CD4-positive, alpha-beta memory T cell (primary cell): ENCODE measurements at places on chromosomes 5 and 9. TPM values are rescaled to one million over a fixed set of nuclear protein-coding genes. Genes with fewer than 3 reads are reported as not detected.
A peak's percentile ranks its signal among the peaks of the same experiment; 100 is the strongest.

DNA sequence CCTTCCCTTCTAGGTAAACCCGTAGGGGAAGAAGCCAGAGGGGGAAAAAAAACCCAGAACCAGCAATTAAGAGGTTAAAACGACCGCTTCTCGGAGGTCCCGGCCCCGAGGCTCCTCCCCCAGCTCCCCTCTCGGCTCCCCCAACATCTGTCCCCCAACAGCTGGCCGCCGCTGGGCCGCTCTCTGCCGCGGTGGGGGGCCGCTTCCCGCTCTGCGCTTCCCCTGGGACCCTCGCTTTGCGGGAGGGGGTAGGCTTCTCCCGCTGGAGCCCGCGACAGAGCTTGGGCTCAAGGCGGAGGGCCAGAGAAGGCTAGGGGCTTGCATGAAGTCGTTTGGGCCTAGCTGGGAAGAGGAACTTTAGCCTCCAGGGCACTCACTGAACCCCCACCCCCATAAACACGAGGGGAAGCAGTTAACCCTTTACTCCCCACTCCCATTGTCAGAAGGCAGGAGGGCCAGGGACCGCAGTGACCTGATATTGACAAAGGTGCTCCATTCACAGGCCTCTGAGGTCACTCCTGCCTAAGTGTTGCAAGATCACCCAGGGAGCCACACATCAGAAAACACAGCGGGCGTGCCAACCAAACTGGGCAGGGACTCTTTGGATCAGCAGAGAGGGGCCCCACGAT lies 7.5 kb downstream of the LHX6 start:
- no peak for DNase-seq
- H3K4me3 ChIP-seq: no peak overlapping the region
- no peak overlapping the region for H3K27ac ChIP-seq
- H3K4me1 ChIP-seq: peaks cover 10% of the 10 kb centered on the region

DNA sequence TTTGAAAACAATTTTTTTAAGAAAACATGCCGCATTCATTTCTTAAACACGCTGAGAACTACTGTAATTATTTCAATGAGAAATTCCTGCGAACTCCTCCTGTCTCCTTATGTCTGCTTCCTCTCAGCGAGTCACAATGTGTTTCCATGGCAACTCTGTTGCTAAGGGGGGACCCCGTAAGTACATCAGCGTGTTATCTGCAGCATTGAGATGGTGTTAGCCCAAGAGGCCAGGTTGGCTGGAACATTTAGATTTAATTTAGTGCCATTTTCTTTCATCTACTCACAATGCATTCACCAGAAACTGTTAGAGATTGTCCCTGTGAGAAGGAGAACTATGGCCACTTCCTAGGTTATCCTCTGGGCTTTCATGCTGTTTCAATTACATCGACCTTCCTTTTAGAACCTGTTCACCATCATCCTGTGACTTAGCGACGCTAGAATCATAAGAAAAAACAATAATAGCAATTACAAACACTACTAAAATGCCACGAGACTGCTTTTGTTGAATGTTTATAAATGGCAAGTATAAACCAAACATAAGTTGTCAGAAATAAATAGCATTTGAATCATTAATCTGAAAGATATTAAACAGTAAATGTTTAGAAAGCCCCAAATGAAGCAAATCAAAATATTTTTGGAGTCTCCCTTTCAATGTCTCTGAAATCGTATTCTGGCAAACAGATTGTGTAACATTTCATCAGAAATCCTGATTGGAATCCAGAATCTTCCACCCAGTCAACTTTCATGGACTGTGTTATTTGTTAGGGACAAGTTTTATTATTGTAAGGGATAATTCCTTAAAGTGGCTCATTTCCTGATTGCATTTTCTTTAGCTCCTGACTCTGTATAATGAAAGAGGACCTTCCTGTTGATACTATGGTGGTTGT lies 39.7 kb upstream of the SHC3 start:
- DNase-seq: no peak
- no peaks in the 10 kb centered on the region for H3K36me3 ChIP-seq
- no peaks in the 10 kb centered on the region for H3K27me3 ChIP-seq
- no peaks in the 10 kb centered on the region for H3K4me1 ChIP-seq
- no peak overlapping the region for H3K27ac ChIP-seq

- no peaks in the 10 kb centered on the region for H3K27me3 ChIP-seq
- peaks cover 57% of the 10 kb centered on the region for H3K4me1 ChIP-seq
- no peak overlapping the region for H3K4me3 ChIP-seq
- H3K27ac ChIP-seq: peak overlapping the region; percentile 16
- no peaks in the 10 kb centered on the region for H3K36me3 ChIP-seq
Observed at GRCh38 chr9:134403682-134404301, 77.5 kb downstream of the RXRA start.

- no peaks in the 10 kb centered on the region for H3K4me1 ChIP-seq
- no peak for DNase-seq
- no peak overlapping the region for H3K27ac ChIP-seq
- no peaks in the 10 kb centered on the region for H3K36me3 ChIP-seq
- H3K27me3 ChIP-seq: no peaks in the 10 kb centered on the region
Observed at GRCh38 chr5:76154009-76154690, 71.0 kb downstream of the SV2C start.

Gene ROPN1L
- 0.47 TPM for total RNA-seq

Gene NPDC1
- total RNA-seq: 21.4 TPM

GRCh38 chr9:127865645-127866464 lies 11.4 kb upstream of the ENG start:
- peak; percentile 62 for DNase-seq
- H3K4me1 ChIP-seq: peaks cover 43% of the 10 kb centered on the region
- no peak overlapping the region for H3K4me3 ChIP-seq
- H3K36me3 ChIP-seq: peaks cover 5% of the 10 kb centered on the region

Gene SLC6A3
- total RNA-seq: not detected

DNA sequence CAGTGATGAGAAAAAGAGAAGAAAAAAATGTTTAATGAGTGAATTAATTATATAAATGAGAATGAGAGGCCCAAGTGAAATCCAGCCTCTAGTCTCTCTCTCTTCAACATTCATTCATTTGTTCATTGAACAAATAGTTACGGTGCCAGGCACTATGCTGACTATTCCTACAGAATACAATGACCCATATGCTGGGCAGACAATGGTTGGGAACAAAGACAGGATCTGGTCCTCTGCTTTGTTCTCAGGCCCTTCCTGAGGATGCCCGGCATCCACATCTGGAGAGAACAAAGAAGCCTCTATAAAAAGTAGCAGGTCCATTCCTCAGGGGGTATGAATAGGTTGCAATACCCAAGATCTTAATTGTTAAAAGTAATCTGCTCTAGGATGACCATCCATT lies 6.9 kb downstream of the ADAM19 start:
- peaks cover 23% of the 10 kb centered on the region for H3K36me3 ChIP-seq
- no peak overlapping the region for H3K27ac ChIP-seq
- H3K27me3 ChIP-seq: no peaks in the 10 kb centered on the region
- no peak overlapping the region for H3K4me3 ChIP-seq
- peaks cover 90% of the 10 kb centered on the region for H3K4me1 ChIP-seq

DNA sequence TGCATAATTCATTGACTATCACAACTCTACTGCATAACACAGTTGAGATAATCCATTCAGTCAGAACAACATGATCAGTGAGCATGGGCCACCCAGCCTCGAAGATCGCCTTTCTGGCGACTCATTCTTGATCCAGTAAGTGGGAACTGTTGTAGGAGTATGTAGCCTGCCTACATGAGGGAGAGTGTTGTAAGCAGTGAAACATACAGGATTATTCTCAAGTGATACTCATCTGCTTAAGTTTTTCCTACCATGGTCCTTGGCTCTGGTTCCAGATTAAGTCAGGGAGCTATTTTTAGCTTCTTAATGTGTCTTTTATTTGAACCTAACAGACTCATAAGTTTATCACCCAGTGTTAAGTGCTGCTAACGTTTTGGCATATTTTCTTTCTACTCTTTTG lies 44.0 kb downstream of the TNPO1 start:
- no peak overlapping the region for H3K27ac ChIP-seq
- DNase-seq: no peak
- H3K4me3 ChIP-seq: no peak overlapping the region

DNA sequence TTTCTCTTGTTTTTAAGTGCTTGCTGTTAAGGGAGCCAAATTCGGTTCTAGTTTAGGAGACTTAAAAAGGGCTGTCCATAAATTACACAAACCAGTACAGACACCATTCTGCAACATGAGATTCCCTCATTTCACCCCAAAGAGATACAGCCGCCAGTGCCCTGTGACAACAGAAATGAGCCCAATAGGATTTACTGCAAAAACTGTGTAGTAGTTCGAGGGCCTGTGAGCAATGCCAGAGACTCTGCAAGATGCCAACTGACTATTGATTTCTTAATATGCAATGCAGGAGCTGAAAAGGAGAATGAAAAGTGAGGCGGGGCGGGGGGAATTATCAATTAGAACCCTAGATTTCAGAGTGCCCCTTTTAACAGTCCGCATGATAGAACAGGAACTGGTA lies 5.7 kb upstream of the C5orf15 start:
- no peak overlapping the region for H3K4me3 ChIP-seq
- no peaks in the 10 kb centered on the region for H3K27me3 ChIP-seq
- no peak for DNase-seq
- peaks cover 28% of the 10 kb centered on the region for H3K36me3 ChIP-seq
- H3K27ac ChIP-seq: no peak overlapping the region

DNA sequence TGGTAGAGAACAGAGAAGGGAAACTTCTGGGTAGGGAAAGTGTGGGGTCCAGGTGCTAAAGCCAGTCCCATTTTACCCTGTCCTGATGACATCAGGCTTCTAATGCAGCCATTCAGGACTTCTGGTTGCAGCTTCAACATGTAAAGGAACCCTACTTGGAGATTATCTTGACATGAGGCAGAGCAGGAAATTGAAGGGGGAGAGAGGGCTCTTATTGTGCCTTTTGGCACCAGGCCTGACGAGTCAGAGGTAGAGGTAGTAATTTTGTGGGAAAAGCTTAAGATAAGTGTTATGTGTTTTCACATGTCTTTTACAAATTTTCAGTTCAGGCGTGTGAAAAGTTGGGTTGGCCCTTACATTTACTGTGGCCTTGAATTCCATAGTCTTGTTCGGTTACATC lies 102.4 kb upstream of the APC start:
- no peak for DNase-seq
- H3K4me3 ChIP-seq: no peak overlapping the region
- H3K27me3 ChIP-seq: no peaks in the 10 kb centered on the region
- H3K27ac ChIP-seq: no peak overlapping the region
- no peaks in the 10 kb centered on the region for H3K36me3 ChIP-seq
- H3K4me1 ChIP-seq: no peaks in the 10 kb centered on the region

DNA sequence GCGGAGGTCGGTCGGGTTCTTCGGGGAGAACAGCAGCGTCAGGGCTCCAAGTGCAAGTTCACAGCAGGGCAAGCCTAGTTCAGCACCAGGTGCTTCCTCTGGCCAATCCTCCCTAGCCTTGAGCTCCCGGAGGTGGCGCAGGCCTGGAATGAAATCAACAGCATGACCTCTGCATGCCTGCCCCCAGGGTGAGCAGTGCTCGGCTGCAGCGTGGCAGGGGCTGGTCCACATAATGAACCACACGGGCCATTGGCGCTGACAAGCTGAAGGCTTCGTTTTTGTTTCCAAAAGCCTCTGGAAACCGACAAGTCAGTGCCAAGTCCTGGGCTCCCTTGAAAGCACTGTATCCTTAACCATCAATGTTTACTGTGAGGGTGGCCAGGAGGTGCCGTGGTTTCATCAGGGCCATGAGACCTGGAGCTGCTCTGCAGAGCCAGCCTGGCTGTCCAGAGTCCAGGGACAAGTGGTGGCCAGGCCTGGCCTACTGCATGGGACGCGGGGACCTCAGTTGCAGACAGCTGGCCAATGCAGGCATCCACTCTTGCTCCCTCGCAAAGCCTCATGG lies 2.1 kb upstream of the INPP5E start:
- no peak overlapping the region for H3K27ac ChIP-seq
- no peak overlapping the region for H3K4me3 ChIP-seq
- peaks cover 30% of the 10 kb centered on the region for H3K36me3 ChIP-seq
- peaks cover 23% of the 10 kb centered on the region for H3K4me1 ChIP-seq
- H3K27me3 ChIP-seq: no peaks in the 10 kb centered on the region

DNA sequence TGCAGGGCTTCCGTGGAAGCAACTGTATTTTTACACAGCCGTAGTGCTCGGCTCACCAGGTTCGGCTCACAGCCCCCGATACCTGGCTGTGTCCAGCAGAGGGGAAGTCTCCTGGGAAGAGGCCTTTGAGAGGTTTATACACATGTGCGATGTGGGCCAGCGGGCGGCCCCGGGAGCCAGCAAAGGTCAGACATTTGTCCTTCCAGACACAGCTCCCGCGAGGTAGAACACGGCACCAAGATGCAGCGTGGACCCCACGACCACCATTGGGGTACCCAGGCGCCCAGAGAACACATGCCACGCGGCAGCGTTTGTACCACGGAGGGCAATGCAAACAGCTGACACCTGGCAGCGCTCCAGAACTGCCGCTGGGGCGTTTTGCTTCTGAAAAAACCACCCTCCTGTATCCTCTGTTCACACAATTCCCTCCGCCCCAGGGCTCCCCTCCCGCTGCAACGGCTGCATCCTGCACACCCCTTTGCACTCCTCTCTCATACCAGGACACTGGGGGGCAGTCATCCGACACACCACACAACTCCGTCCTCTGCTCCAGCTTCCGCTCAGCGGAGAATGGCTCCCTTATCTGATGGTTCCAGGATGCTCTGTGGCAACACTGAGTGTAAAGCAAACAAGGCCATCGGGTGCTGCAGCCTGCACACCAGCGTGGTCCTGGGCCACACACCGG lies 235.3 kb downstream of the SYK start:
- DNase-seq: peak; percentile 51
- H3K4me3 ChIP-seq: no peak overlapping the region
- peaks cover 12% of the 10 kb centered on the region for H3K4me1 ChIP-seq
- no peak overlapping the region for H3K27ac ChIP-seq
- no peaks in the 10 kb centered on the region for H3K36me3 ChIP-seq

GRCh38 chr5:143501310-143502044 lies 98.0 kb upstream of the NR3C1 start:
- H3K36me3 ChIP-seq: no peaks in the 10 kb centered on the region
- no peak for DNase-seq

- H3K36me3 ChIP-seq: no peaks in the 10 kb centered on the region
- no peaks in the 10 kb centered on the region for H3K27me3 ChIP-seq
- no peak overlapping the region for H3K4me3 ChIP-seq
- no peak for DNase-seq
- H3K4me1 ChIP-seq: no peaks in the 10 kb centered on the region
Observed at GRCh38 chr5:111134864-111135263, 42.7 kb downstream of the WDR36 start.

DNA sequence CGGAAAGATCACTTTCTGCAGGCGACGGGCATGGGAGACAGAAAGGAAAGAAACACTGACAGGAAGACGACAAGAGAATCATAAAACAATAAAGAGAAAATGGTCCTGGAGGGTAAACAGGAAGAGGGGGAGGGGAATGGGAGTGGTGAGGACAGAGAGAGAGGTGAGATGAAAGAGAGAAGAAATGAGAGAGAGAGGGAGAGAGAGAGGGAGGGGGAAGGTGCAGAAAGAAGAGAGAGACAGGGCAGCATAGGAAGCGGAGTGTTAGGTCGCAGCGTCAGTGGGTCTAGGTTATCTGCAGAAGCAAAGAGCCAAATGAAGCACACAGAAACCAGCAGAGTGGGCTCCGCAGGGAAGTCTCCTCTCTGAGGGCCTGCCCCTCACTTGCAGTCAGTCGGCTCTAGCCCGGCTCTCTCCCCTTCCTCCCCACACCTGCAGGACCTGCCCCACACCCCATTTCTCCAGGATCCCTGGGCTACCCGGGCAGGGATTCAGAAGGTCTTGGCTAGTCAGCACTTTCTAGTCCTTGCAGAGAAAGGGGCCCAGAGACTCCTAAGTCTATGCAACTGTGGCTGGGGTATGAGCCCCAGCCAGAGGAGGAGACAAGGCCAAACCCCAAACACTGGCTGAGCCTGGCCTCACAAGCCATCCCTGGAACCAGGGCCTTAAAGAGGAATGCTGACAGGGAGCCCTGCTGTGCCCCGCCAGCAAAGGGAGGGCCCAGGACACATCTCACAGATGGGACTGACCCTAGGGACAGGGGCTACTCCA lies 29.7 kb upstream of the MEIKIN start:
- H3K27me3 ChIP-seq: no peaks in the 10 kb centered on the region
- H3K27ac ChIP-seq: peak overlapping the region; percentile 61
- H3K36me3 ChIP-seq: no peaks in the 10 kb centered on the region
- peaks cover 55% of the 10 kb centered on the region for H3K4me1 ChIP-seq
- H3K4me3 ChIP-seq: peak overlapping the region; percentile 53

Gene CLIC3
- total RNA-seq: 3.7 TPM
